Caco-2 (cell line): ENCODE measurements at places on chromosomes 2 and 18. TPM values are rescaled to one million over a fixed set of nuclear protein-coding genes. Genes with fewer than 3 reads are reported as not detected.

- no peaks in the 10 kb centered on the region for H3K36me3 ChIP-seq
- DNase-seq: no peak
- H3K4me1 ChIP-seq: no peaks in the 10 kb centered on the region
- H3K4me3 ChIP-seq: no peak overlapping the region
- H3K27me3 ChIP-seq: no peaks in the 10 kb centered on the region
- no peak overlapping the region for H3K27ac ChIP-seq
Observed at GRCh38 chr18:45657357-45658335, 42.4 kb downstream of the SLC14A2 start.

DNA sequence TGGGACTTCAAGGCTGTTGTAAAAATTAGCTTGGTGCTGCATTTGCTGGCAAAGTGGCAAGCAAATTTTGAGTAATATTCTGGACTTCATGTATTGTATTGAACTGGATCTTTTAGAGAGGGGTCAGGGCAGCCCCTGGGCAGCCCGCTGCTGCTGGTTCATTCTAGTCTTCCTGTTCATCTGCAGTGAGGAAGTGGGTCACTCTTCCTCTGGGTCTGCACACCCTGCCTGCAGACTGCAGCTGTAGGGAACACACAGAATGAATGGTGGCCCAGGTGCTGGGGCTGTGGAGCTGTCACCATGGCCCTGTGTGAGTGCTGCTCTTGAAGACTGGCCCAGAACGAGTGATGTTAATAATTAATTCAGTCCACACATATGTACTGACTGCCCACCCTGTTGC lies 9.4 kb downstream of the SH3RF3 start:
- no peak overlapping the region for H3K4me3 ChIP-seq
- no peak for DNase-seq
- no peak overlapping the region for H3K27ac ChIP-seq
- no peaks in the 10 kb centered on the region for H3K27me3 ChIP-seq

DNA sequence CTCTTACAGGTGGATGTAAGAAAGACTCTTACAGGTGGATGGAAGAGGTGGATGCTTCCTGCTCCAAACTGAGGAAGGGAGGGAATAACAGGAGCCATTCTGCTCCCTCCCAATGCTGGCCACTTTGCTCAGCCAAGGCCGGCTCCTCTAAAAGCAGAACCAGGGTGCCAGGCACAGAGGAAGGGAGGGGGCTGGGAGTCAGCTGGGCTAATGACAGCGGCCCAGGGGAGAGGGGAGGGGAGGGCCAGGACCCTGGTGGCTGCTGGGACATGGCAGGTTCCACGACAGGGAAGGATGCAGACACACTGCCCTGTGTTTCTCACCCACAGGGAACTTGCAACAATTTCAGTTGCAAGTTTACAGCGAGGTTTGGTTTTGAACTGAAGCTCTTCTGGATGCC lies 173.4 kb downstream of the ANAPC1 start:
- H3K27me3 ChIP-seq: no peaks in the 10 kb centered on the region
- no peaks in the 10 kb centered on the region for H3K4me1 ChIP-seq
- no peak for DNase-seq
- no peak overlapping the region for H3K27ac ChIP-seq
- H3K4me3 ChIP-seq: no peak overlapping the region

- no peaks in the 10 kb centered on the region for H3K27me3 ChIP-seq
- no peak overlapping the region for H3K27ac ChIP-seq
- H3K4me3 ChIP-seq: no peak overlapping the region
- no peak for DNase-seq
- H3K4me1 ChIP-seq: no peaks in the 10 kb centered on the region
Observed at GRCh38 chr2:58702302-58702885, 461.3 kb upstream of the FANCL start.

DNA sequence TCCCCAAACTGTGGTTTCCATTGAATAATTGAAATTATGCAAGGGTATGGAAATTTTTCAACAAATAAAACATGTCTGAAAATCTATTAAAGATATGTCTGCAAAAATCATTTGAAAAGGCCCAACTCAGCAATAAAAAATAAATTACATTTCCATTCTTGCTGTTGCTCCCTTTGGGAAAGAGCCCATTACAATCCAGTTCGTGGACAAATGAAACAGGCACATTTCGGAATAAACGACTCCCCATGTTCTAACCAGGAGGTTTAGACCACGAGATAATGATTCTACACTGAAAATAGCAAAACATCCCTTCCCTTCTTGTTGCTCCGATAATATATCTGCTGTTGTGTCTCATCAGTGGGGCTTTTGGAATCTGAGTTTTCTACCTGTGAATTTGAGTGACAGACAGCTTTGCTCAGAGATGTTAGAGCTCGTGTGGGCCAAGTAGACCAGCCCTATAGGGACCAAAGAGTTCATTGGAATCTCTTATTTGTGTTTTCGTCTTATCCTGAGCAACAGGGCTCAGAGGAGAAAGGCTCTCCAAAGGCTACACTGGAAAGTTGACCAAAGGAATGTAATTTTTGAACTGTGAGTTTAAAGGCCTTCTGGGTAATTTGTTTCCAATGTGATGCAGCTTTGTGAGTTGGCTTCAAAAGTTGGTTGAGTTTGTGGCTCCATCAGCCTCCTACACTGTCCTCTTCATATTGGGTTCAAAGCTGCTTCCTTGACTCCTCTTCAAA lies 119.5 kb downstream of the ACTR3 start:
- no peak for DNase-seq
- H3K4me3 ChIP-seq: no peak overlapping the region
- no peaks in the 10 kb centered on the region for H3K36me3 ChIP-seq
- H3K27me3 ChIP-seq: no peaks in the 10 kb centered on the region
- peak overlapping the region; percentile 12 for H3K27ac ChIP-seq

The REL gene
- total RNA-seq: 11.8 and 12.2 TPM in 2 replicates

GRCh38 chr2:239285932-239286230 lies 114.9 kb downstream of the HDAC4 start:
- DNase-seq: no peak
- H3K4me1 ChIP-seq: peaks cover 4% of the 10 kb centered on the region; the same call in 1 of the 2 replicates
- H3K4me3 ChIP-seq: no peak overlapping the region
- H3K27me3 ChIP-seq: no peaks in the 10 kb centered on the region
